ENCODE measurements at places on chromosomes 11 and 22.
A peak's percentile ranks its signal among the peaks of the same experiment; 100 is the strongest.

GRCh38 chr22:31229402-31230079 is 17.4 kb downstream of the LIMK2 start:
- DNase-seq, result peak; percentile 29

DNA sequence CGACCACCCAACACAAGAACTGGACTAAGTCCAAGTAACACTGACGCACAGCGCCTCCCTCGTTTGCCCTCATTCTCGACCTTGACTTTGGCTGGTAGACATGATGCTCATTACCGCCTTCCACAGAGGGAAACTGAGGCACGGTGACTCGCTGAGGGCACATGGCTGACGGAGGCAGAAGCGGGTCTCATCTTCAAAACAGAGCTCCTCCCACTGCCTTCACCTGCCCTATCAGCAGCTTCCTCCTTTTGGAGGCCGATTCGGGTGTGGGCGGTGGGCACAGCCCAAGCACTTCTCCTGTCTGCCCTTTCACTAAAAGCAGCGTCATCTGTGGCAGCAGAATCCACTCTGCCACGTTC is 2.0 kb upstream of the KMT5B start:
- no peak for DNase-seq

DNA sequence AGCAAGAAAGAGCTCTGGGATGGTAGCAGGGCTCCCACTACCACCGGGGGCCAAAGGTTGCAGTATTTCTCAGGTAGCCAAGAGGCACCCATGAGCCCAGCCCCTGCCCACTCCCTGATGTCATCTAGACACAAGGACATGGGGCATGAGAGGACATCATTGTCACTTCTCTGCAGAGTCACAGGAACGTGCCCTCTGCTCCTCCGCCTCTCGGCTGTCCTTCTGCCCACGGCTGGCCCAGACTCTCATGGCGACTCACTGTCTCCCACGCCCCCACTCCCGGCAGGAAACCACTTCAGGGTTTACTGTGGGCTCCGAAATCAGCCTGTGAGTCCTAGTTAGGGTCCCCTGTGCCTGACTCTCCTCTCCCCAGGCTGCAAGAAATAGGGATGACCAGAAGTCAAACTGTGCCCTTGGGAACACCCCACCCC is 1.8 kb upstream of the GAL start:
- DNase-seq, result no peak

DNA sequence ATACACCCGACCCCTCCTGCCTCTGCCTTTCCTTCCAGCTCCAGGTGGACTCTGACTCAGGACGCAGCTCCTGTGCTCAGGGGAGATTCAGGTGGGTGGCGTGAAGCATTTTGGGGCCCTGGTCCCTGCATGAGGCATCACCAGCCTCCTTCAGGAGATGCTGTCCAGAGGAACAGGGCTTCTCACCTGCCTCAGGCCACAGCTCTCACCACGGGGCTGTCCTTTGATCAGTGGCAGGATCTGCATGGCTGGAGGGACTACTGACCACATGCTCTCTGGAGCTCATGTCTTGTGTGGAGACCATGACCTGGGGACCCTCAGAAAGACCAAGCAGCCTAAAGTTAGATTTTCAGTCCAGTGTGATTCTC is 58.8 kb downstream of the GGTLC2 start:
- no peak for DNase-seq

DNA sequence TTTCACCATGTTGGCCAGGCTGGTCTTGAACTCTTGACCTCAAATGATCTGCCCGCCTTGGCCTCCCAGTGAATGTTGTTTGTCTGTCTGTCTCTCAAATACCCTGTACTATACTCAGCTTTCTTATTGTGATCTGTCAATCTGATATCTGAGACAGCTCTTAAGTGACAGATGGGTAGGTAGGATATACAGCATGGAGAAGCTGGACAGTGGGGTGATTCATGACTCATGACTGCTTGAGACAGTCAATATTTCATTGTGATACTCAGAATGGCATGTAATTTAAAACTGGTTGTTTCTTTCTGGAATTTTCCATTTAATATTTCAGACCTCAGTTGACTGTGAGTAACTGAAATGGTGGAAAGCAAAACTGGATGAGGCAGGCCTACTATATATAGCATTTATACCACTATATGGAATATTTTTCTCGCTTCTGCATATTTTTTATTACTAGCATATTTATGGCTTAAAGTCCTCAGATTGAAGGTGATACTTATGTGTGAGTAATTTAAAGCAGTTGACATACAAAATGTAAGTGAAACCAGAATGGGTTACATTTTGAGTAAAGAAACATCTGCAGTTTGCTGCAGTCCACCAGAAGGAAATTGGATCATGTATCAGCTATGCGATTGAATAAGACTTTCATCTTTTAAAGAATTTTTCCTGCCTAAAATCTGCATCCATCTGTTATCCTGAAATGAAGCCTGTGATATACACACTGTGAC is 22.3 kb downstream of the ARHGAP42 start:
- peak; percentile 16 for DNase-seq

GRCh38 chr22:17368144-17368543 is 1.1 kb upstream of the CECR2 start:
- no peak for DNase-seq

DNA sequence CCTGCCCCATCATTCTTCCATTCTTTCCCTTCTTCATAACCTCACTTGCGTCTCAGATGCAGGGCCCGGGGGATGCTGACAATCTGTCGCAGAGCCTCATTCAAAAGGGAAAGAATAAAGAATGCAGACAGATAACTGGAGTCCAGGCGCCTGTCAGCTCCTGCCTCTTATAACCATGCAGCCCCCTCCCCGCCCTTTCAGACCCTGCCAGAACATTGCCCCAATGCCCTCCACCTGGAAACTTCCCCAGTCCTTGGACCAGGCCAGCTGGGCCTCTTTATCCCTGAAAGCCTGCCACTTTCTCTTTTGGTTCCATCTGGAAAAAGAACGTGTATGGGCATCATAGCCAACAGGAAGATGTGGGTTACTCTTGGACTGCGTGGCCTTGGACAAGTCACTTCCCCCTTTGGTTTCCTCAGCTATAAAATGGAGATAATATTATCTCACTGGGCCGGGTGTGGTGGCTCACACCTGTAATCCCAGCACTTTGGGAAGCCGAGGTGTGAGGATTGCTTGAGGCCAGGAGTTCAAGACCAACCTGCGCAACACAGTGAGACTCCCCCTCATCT is 2.1 kb upstream of the TCF20 start:
- no peak for DNase-seq

GRCh38 chr11:12485328-12485727 is 108.0 kb downstream of the PARVA start:
- no peak for DNase-seq

GRCh38 chr11:96303064-96303463 is 39.9 kb downstream of the MAML2 start:
- DNase-seq, result peak; percentile 79

- no peak for DNase-seq
Measured at GRCh38 chr11:125057693-125058016, 5.5 kb upstream of the SLC37A2 start.

DNA sequence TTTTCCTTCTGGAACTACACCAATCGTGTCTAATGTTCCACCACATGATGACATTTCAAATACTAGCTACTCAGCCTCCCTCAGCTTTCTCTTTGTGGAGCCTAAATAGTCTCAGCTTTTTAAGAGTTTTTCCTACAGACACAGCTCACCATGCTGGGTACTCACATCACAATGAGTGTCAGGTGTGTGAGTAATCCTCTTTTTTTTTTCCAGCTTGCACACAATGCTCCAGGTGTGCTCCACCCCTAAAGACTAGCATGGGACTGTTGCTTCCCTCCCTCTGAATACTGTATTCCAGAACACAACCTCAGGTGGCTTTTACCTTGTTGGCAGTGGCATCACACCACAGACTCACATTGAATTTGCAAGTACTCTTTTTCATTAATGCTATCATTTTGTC is 11.7 kb downstream of the BTG4 start:
- no peak for DNase-seq

DNA sequence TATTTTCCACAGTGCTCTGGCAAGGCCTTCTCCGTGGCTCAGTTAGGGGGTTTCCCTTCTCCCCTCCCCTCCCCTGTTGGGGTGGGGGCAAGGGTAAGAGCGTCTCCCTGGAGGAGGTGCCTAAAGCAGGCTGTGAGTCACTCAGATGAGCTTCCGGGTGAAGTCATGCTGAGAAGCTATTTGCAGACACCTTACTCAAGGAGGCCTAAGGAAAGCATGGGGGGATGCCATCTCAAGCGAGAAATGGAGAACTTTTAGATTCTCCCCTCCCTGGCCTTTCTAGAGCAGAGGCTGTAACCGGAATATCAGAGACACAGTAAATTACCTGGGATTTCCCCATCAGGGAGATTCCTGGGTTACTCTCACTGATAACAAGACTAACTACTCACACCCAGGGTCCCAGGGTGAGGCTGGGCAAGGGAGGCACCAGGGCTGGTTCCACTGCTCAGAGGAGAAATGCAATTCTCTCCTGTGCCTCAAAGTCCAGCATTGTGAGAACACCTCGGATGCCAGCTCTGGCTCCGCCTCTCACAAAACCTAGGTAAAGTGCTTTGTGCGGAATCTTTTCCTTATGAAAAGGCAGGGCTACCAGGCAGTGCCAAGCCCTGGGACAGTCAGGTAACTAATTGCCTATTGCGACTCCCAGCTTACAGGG is 123.6 kb downstream of the ABTB2 start:
- peak; percentile 68 for DNase-seq

DNA sequence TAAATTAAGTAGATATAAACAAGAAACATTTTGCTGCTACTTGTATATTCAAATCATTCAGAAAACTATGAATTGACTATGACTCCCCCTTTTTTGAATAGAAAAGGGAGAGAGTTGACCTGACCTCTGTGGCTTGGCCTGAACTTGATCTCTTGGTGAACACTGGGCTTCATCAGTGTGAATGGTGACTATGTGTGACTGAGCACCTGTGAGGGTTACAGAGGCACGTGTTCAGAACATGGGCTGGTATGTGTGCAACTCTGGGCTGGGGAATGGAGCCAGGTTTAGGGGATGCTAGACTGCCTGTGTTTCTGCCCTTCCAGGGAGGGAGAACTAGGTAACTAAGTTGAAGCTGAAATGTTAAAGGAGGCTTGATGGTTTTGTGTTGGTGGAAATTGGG is 29.2 kb downstream of the HSD17B12 start:
- DNase-seq, result no peak

DNA sequence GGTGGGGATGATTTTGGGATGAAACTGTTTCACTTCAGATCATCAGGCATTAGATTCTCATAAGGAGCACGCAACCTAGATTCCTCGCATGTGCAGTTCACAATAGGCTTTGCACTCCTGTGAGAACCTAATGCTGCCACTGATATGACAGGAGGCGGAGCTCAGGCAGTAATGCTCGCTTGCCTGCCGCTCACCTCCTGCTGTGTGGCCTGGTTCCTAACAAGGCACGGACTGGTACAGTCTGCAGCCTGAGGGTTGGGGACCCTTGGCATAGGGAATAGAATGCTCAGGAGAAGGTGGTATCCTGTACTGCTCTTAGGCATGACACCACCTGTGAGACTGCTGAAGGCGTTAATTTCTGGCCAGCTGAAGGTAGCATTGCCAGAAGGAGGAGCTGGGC is 47.0 kb downstream of the STIM1 start:
- DNase-seq, result no peak

- no peak for DNase-seq
Measured at GRCh38 chr11:63507511-63507910, 1.6 kb downstream of the LGALS12 start.

DNA sequence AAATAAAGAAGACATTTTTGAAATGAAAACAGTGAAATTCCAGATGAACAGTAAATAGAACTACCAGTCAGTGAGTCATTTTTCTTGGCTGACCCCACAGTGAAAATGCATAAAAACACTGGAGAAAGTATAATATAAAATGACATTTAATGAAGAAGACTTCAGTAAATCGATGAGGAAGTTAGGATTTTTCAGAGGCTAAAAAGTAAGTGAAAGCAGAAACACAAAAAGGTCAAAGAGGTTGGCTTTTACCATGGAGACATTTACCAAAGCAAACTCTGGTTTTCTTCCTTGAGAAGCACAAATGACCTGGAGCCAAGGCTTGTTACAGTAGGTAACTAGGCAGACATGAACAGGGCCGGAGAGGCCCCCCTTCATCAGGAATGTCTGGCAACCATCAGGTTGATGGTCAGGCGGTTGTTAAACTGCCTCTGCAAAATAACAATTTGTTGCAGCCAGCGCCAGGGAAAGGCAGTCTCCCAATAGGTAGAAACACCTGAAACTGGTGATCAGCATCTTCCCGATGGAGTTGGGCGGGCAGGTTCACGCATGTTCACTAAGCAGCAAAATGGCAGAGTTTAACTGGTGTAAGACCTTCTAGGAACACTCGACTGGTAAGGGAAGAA is 16.7 kb upstream of the TMEM123 start:
- peak; percentile 56 for DNase-seq

- no peak for DNase-seq
Measured at GRCh38 chr11:121246021-121246768, 46.4 kb upstream of the SC5D start.

- peak; percentile 35 for DNase-seq
Measured at GRCh38 chr11:121318848-121319834, 26.6 kb downstream of the SC5D start.

DNA sequence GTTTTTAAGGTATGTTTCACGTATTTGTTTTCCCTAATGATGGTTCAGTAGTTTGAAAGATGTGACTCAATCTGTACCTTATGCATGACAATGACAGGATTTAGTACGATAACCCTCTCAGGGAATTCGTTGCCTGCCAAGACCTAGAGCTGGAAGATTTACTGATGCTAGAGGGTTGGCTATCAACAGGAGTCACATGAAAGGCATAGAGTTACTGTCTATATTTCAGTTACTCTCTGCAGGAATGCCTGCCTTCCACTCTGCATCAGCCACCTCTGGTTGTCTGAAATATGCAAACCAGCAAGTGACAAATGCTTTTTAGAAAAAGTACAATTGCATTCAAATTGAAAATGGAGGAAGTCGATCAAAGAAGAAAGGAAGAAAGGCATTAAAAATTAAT is 276.3 kb upstream of the RAG2 start:
- no peak for DNase-seq

- no peak for DNase-seq
Measured at GRCh38 chr11:22797047-22797446, 32.6 kb downstream of the SVIP start.

- no peak for DNase-seq
Measured at GRCh38 chr11:132347156-132348090, 977.0 kb downstream of the NTM start.
